ENCODE measurements at places on chromosomes 5 and 9.

- no peak for DNase-seq
These were observed 96.3 kb downstream of the ARSB start for GRCh38 chr5:78888580-78889368.

DNA sequence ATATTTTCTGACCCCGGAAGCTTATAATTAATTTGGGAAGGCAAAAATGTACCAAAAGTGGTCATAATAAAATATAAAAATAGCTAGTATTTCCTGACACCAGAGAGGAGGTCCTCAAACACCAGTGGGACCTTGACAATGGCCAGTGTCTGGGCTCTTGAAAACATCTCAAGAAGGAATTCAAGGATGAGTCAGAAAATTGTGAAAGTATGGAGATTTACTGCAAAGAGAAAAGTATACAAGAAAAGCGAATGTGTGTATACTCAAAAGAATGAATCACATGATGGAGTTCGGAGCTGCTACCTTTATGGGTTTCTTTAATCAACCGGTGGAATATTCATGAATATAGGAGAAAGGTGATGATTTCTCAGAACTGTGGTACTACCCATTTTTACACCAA, 1709.0 kb upstream of the WWC1 start:
- DNase-seq, result no peak

DNA sequence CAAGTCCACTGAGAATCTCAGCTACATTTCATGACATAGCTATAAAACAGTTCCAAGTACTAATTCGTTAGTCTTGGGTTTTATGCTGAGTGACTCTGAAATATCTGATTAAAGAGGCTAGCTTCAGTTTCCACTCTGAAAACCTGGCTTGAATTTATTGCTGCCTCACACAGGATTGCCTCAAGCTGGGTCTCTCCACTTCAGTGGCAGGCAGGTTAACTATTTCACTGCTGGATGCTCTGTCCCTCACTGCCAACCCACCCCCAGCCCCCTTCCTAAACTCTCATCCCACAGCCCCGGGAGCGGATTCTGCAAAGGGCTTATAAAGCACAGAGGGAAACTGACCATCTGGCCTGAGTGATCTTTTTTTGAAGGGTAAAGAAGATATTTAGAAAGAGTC, 318.3 kb downstream of the MLLT3 start:
- DNase-seq, result no peak

DNA sequence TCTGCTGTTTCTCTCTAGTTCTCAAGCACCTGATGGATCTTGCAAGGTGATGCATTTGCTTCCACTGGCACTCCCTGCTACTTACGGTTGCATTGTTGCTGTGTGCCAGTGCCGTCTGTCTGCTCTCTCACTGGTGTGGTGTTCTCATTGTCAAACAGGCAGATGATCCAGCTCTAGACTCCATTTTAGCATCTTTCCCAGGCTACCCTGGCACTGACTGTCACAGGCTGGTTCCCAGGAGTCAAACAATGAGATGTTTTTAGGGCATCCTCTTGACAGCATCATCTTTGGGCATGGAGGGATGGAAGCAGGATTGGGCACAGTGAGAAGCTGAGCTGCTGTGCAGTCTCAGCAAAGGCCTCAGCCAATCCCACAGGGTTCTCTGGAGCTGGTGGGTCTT, 12.9 kb downstream of the MTRR start:
- no peak for DNase-seq

DNA sequence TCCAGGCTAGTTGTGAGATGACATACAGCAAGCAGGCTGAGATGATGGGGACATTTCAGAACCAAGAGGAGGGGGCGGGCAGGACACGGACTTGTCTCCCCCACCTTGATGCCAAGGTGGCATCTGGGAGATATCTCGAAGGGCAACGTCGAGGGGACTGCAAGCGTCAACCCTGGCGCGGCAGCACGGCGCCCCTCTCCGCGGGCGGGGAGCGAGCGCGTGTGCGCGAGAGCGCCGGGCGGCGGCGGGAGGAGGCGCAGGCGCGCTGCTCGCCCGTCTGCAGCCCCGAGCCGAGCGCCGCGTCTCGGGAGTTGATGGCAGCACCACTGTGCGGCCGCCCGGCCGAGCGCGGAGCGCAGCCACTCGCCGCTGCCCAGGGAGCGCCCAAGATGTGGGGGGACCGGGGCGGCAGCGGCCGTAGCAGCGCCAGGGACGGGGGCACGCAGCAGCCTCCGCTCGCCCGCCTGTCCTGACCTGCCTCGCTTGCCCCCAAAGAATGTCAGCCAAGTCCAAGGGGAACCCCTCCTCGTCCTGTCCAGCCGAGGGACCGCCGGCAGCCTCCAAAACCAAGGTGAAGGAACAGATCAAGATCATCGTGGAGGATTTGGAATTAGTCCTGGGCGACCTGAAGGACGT, at the start of gene PRR16:
Gene PRR16, plus strand, starts transcription at position 310 of the 636 bp plus-strand sequence.
- no peak for DNase-seq

- no peak for DNase-seq
These were observed 46.1 kb downstream of the ENC1 start for GRCh38 chr5:74594137-74595040.

DNA sequence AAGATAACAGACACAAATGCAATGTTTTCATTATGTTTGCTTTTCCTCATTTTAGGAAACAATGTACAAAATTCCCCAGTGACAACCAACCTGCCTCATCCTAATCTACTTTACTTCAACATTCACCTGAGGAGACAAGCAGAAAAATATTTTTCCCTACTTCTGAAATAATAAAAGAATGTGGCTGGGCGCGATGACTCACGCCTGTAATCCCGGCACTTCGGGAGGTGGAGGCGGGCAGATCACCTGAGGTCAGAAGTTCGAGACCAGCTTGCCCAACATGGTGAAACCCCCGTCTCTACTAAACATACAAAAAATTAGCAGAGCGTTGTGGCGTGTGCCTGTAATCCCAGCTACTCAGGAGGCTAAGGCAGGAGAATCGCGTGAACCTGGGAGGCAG, 36.9 kb downstream of the MYO10 start:
- no peak for DNase-seq

- no peak for DNase-seq
These were observed 99.8 kb downstream of the RALGPS1 start for GRCh38 chr9:127014216-127014909.

- no peak for DNase-seq
These were observed 8.3 kb downstream of the SHB start for GRCh38 chr9:38060681-38061080.

DNA sequence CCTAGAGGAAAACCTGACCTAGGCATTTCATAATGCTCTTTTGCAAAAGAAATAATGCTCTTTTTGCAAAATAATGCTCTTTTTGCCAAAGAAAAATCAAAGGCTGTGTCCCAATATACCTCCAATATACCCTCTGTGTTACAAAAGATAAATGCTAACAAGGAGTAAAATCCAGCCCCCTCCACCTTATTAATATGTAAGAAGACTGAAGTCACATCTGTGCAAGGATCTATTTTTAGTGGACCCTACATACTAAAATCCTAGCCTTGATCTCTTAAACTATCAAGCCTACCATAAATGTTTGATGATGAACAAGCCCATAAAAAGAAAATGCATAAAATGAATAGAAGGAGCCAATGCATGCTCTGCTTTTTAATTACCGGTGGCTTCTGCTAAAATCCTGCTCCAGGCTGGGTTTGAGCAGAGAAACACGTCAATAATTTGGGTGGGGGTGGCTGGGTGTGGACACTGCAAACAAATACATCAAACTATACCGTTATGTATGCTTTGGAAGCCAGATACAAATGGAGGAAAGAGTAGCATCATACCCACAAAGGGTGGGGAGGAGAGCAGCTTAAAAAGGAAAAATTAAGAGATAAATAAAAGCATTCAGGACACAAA, 131.6 kb downstream of the SEMA6A start:
- no peak for DNase-seq

- DNase-seq, result no peak
These were observed 18.4 kb downstream of the UBE2QL1 start for GRCh38 chr5:6466975-6467567.

DNA sequence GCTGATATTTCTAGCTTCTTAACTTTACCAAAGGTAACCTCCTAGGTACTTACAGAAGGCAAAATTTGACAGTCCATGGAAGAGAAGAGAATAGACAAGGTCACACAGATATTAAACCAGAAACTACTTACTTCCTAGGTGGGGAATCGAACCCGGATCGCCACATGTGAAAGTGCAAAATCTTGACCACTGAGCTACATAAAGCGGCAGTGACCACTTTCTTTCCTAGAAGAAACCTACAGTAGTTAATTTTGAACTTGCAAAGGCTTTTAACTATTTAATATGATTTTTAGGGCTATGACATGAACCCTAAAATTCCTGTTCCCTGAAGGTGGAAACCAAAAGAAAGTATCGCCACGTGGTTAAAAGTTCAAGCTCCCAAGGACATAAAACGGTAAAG, 20.3 kb upstream of the ATOSB start:
- DNase-seq, result no peak

- no peak for DNase-seq
These were observed 125.2 kb downstream of the WDR41 start for GRCh38 chr5:77366717-77367500.

- no peak for DNase-seq
These were observed 96.6 kb downstream of the FNBP1 start for GRCh38 chr9:129946246-129946995.

- no peak for DNase-seq
These were observed 232.8 kb downstream of the TLE1 start for GRCh38 chr9:81456431-81457006.

DNA sequence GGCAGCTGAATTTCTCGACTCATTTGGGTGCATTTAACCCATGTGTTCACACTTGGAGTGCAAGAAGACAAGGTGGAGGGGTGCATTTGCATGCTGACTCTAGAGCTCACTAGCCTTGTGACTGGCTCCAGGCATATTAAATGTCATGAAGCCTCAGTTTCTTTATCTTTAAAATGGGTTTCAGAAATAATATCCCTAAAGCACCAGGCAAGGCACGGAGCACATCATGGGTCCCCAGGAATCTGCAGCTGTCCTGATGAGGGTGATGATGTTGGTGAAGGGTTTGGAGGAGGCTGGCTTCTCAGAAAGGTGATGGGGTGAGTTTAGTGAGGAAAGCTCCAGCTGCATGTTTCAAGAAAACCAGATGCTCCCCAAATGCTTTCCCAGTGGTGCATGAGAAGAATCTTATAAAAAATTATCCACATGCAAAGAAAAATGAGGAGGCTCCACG, 14.8 kb downstream of the STC2 start:
- DNase-seq, result no peak

DNA sequence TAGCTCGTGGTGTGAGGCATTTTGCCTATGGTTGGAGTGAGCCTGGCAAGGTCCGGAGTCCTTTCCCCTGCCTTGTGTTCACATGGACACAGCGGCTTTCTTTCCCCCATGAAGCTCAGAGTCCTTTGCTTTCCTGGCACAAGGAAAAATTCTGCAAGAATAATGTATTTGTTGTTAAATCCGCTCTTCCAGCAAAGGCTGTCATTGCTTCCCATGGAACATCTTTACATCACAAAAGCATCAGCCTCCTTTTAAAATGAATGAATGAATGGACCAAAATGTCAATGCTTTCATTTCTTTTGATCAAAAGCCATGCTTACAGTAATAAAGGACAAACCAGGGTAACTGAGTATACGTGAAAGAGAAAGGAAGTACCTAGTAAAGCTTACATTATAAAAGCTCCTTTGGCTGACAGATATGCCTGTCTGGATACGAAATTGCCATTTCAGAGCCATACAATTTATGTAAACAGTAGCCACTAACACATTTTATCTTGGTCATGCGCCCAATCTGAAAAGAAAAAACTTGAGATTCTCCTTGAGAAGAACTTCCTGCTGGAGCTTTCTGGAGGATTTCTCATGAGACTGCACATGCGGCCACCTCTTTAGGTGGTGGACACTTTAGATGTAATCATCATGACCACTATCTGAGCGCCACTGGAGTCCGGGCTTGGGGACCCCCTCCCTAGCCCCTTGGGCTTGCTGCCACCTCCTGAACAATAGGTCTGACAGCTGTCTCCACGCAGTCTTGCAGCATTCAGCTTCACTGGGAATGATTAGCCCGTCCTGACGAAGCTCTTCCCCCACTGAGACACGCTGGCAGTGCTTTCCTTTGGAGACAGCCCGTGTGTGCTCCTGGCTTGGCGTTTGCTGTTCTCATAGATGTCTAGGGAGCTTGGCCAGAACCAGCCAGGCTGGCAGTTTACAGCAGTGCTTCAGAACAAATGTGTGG, 355.9 kb downstream of the ADAMTS6 start:
- no peak for DNase-seq

DNA sequence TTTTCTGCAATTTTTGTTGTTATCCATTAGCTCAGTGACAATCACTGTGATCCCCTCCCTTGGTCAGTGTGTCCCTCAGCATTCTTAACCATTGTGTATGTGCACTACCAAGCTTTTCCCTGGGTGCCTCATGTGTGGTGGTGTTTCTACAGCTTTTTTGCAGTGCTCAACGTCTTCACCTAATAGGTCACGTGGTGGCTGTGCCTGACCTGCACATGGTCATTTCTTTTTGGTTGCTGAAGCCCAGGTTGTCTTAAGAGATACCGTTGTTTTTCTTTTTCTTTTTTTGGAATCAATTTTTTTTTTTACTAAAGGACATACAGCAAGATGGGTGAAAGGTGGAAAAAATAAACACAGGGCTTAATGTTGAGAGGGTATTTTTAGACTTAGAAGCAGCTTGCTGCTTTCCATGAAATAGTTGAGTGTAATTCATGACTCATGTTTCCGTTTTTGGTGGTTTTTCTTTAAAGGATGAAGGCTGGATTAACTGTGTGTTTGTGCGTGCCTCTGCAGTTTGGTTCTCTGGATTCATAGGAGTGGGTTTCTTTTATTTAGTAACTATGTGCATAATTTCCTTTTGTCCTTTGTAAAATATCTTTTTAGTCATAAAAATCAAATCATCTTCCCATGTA, 22.2 kb downstream of the SH3GL2 start:
- no peak for DNase-seq

- no peak for DNase-seq
These were observed 23.6 kb upstream of the TNFSF8 start for GRCh38 chr9:114953959-114954358.

DNA sequence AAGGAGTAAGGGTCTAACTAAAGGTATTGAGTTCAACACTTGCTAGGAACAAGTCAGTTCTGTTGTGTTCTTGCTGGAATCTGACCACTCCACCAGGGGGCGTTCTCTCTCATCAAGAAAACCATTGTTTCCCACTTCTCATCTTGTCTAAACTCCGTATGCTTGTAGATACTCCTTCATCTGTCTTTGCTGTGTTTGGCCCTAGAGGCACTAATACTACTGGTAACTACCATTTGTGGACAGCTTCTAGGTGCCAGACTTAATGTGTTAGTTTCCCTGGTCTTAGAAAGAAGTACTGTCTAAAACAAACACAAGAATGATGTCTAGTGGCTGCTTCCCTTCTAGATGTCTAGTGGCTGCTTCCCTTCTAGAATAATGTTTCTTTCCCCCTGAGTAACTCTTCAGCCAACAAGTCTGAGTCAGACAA, 18.7 kb upstream of the PTPDC1 start:
- DNase-seq, result peak; percentile 67

DNA sequence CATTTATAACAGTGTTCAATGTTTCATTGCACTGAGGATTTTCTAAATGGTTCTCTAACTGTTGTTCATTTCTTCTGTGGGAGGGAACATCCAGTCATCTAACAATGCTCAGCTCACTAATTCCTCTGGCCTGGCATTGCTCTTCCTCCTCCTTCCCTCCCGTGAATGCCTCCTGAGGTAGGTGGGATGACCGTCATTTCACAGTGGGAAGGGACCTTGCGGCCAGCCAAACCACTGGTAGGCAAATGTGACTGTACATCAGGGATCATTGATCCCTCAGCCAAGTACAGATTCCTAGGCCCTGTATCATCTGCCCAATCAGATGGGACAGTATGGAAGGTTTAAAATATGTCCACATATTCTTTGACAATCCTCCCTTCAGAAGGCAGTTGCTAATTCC, 23.7 kb upstream of the VDAC1 start:
- DNase-seq, result no peak

GRCh38 chr9:36738318-36738976, 165.8 kb downstream of the MELK start:
- DNase-seq, result no peak

- no peak for DNase-seq
These were observed 80.0 kb upstream of the PCA3 start for GRCh38 chr9:76684213-76684612.
